ENCODE measurements at places on chromosomes 4 and X.

DNA sequence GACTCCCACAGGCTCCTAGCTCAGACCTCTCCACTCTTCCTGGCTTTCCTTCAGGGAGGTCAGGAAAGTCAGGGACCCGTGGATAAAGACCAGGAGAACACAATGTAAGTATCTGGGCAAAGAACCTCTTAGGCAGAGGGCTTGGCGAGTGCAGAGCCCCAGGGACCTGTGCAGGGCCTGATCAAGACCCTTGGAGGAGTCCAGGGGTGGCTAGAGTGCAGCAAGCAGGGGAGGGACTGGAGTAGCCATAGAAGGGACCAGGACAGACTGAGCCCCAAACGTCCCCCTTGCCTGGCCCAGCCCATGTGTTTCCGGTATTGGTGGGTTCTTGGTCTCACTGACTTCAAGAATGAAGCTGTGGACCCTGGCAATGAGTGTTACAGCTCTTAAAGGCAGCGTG is 5.9 kb upstream of the TNIP2 start:
- DNase-seq: no peak

DNA sequence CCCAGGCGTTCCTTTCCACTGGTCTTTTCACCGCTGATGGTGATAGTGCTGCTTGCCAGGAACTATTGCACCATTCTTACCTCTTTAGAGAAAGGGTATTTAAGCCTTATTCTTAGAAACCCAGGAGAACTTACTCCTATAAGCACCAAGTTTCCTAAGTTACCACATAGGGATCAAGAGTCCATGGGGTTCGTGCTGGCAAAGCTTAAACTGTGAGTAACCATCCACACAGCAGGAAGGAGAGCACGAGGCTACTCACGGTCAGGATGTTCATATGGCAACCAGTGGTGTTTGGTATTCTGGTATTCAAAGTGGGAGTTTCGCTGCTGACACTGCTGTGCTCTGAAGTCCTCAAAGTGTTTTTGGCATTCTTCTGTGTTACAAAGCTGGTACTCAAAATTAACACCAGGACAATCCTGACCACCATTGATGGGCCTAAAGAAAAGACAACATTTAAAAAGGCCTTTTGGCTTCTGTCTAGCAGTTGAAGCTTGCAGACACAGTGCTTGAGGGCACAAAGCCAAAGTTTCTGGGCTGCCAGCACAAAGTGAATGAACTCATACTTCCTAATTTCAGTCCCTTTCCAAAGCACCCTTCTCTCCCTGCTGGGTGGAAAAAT is 256.9 kb downstream of the ADAMTS3 start:
- peak; percentile 56 for DNase-seq

DNA sequence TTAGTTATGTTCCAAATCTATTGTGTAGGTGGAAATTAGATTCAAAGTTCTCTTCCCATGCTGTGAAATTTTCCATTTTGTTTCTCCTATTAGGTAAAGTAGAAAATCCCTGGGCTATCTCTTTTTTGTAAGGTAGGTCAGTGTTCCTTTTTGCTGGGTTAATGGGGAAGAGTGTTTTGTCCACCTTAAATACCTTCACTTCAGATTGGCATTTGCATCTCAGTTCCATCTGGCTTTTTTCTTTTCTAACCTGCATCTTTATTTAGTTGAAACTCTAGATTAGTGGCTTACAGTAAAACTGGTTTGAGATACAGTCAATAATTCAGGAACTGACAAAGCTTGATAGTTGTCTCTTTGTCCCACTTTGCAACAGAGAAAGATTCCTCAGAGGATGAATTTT is 1115.8 kb downstream of the PDHA2 start:
- DNase-seq: no peak

- DNase-seq: peak; percentile 85
These were observed at the start of gene SOX3 for GRCh38 chrX:140504371-140505324. SOX3 (minus strand) TSS chrX:140505069; CDS start chrX:140505060, 9 bp downstream.

- no peak for DNase-seq
These were observed 139.7 kb downstream of the TSPAN5 start for GRCh38 chr4:98518559-98519267.

Data from neural progenitor cell (in vitro differentiated cells).